ENCODE measurements at places on chromosomes 1 and 21.

DNA sequence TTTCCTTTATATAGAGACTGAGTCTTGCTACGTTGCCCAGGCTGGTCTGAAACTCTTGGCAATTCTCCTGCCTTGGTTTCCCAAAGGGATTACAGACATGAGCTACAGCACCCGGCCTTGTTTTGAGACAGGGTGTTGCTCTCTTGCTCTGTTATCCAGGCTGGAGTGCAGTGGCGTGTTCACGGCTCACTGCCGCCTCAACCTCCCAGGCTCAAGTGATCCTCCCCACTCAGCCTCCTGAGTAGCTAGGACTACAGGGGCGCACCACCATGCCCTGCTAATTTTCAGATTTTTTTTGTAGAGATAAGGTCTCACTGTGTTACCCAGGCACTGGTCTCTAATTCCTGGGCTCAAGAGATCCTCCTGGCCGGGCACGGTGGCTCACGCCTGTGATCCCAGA, 14.8 kb downstream of the LCK start:
- DNase-seq: no peak

DNA sequence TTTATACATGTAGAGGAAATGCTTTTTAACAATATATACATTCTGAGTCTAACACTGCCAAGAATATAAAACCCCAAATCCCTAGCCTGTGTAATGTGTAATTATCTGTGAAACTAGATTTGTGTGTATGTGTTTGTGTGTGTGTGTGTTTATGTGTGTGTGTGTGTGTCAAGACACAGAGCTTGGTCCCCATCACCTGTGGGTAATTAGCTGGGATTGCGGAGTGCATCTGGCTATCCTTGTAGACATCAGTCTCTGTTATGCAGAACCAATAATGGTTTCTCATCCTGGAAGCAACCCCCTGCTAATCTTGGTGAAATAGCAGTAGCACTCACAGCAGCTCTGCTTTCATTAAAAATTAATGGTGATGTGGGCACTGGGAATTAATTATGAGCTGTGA, 26.3 kb upstream of the ST6GALNAC3 start:
- DNase-seq: no peak

DNA sequence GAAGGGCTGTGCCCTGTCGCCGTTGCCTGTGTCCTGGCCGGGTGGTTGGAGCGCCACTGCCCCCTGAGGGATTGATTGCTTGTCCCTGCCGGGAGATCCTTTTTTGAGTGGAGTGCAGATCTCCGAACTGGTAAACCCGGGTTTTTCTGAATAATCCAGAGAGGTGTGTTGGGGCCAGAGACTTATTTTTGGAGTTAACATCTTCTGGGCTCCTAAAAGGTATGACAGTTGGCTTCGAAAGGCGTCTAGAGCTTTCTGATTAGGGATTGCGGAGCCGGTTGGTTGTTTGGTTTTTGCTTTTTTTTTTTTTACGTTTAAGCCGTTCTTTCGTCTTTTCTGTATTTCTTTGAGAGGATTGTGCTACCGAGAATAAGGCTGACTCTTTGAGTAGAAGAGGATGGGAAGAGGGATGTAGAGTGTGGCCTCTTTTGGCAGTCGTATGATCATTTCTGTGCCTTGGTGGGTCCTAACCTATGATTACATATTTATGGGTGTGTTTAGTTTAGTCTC, 756 bp downstream of the RLF start:
- no peak for DNase-seq

DNA sequence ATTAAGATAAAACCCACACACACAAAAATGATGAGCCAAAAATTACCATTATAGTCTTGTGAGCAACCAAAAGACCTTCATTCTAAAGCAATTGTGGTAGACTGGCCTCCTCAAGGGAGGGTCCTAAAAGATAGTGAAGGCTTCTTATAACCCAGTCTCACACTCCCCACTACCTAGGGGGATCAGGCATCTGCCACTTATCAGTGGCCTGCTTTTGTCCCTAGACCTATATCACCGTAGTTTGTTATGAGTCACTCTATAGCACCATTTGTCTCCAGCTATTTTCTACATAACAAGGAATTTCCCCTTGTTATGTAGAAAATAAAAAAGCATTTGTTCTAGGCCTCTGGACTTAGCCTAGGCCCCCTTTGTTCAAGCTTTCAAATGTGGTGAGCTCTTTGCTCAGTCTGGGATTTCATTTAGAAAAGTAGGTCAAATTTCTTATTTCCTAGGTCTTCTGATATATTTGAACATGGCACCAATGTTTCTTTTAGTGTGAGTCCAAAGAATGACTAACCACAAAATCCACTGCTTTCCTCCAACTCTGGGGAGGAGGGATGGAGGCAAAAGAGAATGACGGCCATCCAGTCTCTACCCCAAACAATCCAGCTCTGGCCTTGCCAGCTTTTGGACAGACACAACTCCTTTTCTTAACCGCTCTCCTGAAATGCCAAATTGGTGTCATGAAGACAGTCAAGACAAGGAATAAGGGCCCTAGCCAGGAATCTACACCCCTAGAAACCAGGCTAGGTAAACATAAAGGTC, 8.9 kb downstream of the ADAR start:
- no peak for DNase-seq

GRCh38 chr1:180888870-180889269, 23.8 kb upstream of the KIAA1614 start:
- no peak for DNase-seq

- no peak for DNase-seq
These were observed 319.2 kb downstream of the SMYD3 start for GRCh38 chr1:246187834-246188372.

GRCh38 chr1:167774710-167775109, 52.9 kb downstream of the MPZL1 start:
- no peak for DNase-seq
